ENCODE measurements at places on chromosomes 3 and 15. TPM values are rescaled to one million over a fixed set of nuclear protein-coding genes. Genes with fewer than 3 reads are reported as not detected.

GRK7 gene
- total RNA-seq: not detected

HGD gene
- total RNA-seq: 0.28 TPM

DNA sequence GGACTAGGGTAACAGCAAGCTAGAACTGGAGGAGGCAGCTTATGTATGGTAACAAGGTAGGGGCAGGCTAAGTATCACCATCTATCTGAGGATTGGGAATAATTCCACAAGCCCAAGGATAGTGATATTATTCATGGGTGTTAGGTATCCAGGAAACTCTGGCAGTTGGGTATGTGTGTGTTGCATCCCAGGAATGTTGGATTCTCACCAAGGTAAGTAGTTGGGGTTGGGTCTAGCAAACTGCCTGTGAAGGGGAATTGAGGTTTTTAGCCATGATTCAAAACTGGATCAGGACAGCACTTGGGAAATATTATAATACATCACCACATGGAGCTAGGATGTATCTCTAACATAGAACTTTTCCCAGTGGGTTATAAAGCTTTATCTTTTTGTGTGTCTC is 626.4 kb upstream of the GOLIM4 start:
- no peaks in the 10 kb centered on the region for H3K4me1 ChIP-seq
- H3K36me3 ChIP-seq: no peaks in the 10 kb centered on the region
- no peak for DNase-seq
- no peak overlapping the region for H3K4me3 ChIP-seq

GRCh38 chr15:52295421-52296001 is at the start of gene MYO5C:
MYO5C (minus strand) TSS chr15:52295804; CDS start chr15:52295636, 168 bp downstream.
- H3K4me1 ChIP-seq: peaks cover 11% of the 10 kb centered on the region
- H3K4me3 ChIP-seq: peak within 1 kb of the TSS; percentile 74
- H3K36me3 ChIP-seq: no peaks in the 10 kb centered on the region

DNA sequence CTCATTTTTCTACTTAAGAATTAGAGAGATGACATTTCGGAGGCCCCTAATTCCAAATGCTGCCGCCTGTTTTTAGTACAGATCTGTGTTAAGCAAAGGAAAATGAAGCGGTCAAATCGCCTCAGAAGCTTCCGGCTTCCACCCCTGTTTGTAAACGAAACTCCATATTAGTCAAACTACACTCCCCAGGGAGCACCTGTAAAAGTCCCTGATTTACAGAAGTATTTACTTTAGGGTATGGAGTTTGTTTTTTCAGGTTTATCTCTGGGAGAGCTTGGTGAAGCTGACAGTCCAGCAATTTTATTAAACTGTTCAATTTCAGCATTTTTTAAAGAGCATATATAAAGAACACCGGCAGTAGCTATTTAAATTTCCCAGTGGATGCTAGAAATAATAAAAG is 319.8 kb downstream of the FHIT start:
- no peak overlapping the region for H3K4me3 ChIP-seq
- no peak overlapping the region for H3K27ac ChIP-seq
- H3K27me3 ChIP-seq: no peaks in the 10 kb centered on the region
- no peak for DNase-seq

GRCh38 chr3:63624941-63625560 is 27.4 kb upstream of the SNTN start:
- no peak for DNase-seq
- H3K4me3 ChIP-seq: no peak overlapping the region
- peaks cover 36% of the 10 kb centered on the region for H3K4me1 ChIP-seq
- H3K36me3 ChIP-seq: no peaks in the 10 kb centered on the region
- H3K27ac ChIP-seq: no peak overlapping the region
- H3K27me3 ChIP-seq: no peaks in the 10 kb centered on the region

GRCh38 chr15:60758961-60759729 is 280.2 kb upstream of the ICE2 start:
- H3K36me3 ChIP-seq: no peaks in the 10 kb centered on the region
- H3K27me3 ChIP-seq: no peaks in the 10 kb centered on the region
- H3K27ac ChIP-seq: no peak overlapping the region
- DNase-seq: no peak

GRCh38 chr15:88950600-88951160 is 37.5 kb upstream of the MFGE8 start:
- H3K27me3 ChIP-seq: no peaks in the 10 kb centered on the region
- H3K4me1 ChIP-seq: no peaks in the 10 kb centered on the region
- H3K36me3 ChIP-seq: no peaks in the 10 kb centered on the region
- no peak overlapping the region for H3K27ac ChIP-seq

RHCG gene
- not detected for total RNA-seq

DNA sequence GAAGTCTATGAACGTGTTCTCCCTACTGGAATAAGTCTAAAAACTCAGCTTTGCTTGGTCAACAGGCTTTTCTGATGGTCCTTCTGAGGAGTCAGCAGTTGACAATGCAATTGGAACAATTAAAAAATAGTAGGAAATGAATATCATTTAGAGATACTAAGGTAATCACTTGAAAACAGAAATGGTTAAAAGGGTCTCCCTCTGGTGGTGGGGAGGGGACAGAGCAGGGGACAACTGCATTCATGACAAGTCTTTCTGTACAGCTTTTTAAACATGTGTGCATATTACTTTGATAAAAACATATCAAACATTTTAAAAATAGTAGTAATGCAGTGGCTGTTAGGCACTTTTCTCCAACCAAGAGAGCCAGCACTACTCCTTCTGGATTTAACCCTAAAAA is 119.9 kb upstream of the FHIT start:
- H3K36me3 ChIP-seq: no peaks in the 10 kb centered on the region
- H3K4me1 ChIP-seq: no peaks in the 10 kb centered on the region
- H3K27me3 ChIP-seq: no peaks in the 10 kb centered on the region
- peak; percentile 34 for DNase-seq
- no peak overlapping the region for H3K27ac ChIP-seq

DNA sequence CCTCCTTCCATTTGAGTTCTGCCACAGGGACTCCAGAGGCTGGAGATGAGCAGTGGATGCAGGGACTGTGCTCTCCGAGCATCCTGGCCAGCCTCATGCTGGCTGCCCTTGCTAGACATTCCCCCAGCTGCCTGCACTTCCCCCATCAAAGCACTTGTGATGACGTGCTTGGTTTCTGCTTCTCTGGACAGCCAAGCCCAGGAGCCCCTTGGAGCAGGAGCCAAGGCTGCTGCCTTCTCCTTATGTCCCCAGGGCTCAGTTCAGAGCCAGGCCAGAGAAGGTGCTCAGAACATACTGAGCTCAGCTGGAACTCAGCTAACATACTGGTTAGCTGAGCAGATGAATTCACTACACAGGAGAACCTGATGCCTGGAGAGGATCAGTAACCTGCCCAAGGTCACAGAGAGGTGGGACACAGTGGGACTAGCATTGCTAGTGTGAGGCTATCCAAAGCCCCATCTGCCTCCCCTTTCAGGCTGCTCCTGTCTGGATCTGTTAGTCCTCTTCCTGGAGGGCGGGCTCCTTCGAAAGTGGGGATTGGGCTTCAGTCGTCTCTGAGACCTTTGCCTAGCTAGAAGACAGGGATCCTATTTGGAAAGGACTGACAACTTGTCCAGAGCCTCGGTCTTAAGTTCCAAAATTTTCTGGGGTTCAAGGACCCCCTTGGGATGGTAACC is 4.3 kb downstream of the PCBP4 start:
- peaks cover 30% of the 10 kb centered on the region for H3K27me3 ChIP-seq
- no peaks in the 10 kb centered on the region for H3K36me3 ChIP-seq
- no peak overlapping the region for H3K4me3 ChIP-seq

GP5 gene
- total RNA-seq: 0.03 TPM

PLA1A gene
- not detected for total RNA-seq

DNA sequence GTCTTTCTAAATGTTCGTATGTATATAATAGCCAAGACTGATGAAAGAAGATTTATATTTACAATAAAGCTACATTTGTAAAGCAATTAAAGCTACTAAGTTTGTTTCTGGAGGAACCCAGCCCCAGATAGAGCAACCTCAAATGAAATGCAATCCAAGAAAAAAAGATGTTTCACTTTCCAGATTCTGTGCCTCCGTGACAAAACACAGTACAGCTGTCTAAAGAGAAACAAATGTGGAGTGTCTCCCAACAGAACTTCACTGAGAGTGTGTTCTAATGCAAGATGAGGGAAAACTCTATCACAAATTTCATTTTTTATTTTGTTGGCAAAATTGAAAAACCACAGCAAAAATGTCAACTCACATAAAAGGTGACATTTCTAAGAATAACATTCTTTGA is 317.0 kb downstream of the OCA2 start:
- H3K27me3 ChIP-seq: no peaks in the 10 kb centered on the region
- DNase-seq: no peak
- H3K36me3 ChIP-seq: no peaks in the 10 kb centered on the region
- H3K4me1 ChIP-seq: peaks cover 5% of the 10 kb centered on the region
- H3K4me3 ChIP-seq: no peak overlapping the region
- H3K27ac ChIP-seq: no peak overlapping the region

DNA sequence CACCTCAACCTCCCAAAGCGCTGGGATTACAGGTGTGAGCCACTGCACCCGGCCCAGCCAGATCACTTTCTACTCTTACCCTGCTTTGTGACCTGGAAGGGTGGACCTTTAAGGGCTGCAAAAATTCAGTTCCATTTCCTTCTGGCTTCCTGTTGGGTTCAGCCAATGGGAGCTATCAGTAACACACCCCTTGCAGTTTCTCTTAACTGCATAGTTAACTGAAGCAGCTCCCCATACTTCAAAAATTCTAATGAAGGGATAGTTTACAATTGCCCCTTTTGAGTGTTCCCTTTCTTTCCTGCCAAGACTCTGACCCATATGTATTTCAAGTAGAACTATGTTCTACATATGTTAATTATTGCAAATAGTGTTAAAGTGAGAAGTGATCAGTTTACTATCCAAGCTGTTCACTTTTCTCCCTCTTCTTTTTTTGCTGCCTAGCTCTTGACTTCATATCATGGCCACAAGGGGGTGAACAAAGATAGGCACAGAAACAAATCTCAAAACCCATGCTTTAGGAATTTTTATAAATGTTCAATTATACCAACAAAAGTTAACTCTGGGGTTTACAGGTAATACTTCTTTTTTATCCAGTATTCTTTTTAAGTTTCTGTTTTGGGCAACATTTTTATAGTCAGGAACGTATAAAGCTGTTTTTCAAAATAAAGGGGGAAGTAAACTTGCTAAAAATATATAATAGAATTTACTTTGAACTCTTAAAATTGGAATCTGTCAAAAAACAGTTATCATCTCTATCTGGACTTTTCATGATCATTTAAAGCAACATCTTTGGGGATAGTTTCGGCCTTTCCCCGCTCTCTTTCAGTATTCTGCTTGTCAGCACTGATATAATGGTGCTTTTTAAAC is 8.1 kb downstream of the PGBD4 start:
- peak; percentile 32 for DNase-seq
- H3K27ac ChIP-seq: no peak overlapping the region
- H3K4me3 ChIP-seq: no peak overlapping the region
- no peaks in the 10 kb centered on the region for H3K36me3 ChIP-seq
- H3K27me3 ChIP-seq: no peaks in the 10 kb centered on the region

LSAMP gene
- 18.0 TPM for total RNA-seq

ATP11B gene
- 59.0 TPM for total RNA-seq

GRCh38 chr3:189714991-189715961 is 84.1 kb downstream of the TP63 start:
- no peak overlapping the region for H3K27ac ChIP-seq
- DNase-seq: no peak
- no peak overlapping the region for H3K4me3 ChIP-seq
- peaks cover 12% of the 10 kb centered on the region for H3K4me1 ChIP-seq

- DNase-seq: no peak
- H3K27me3 ChIP-seq: no peaks in the 10 kb centered on the region
- peaks cover 20% of the 10 kb centered on the region for H3K4me1 ChIP-seq
- no peaks in the 10 kb centered on the region for H3K36me3 ChIP-seq
- H3K4me3 ChIP-seq: no peak overlapping the region
- H3K27ac ChIP-seq: no peak overlapping the region
Observed at GRCh38 chr15:43529587-43530345, 12.4 kb downstream of the MAP1A start.

GRCh38 chr3:11224010-11224409 is 48.2 kb upstream of the ATG7 start:
- H3K36me3 ChIP-seq: no peaks in the 10 kb centered on the region
- H3K27me3 ChIP-seq: no peaks in the 10 kb centered on the region
- H3K27ac ChIP-seq: no peak overlapping the region
- no peaks in the 10 kb centered on the region for H3K4me1 ChIP-seq
- no peak for DNase-seq

GRCh38 chr3:10348404-10348721 is 27.5 kb upstream of the SEC13 start:
- no peaks in the 10 kb centered on the region for H3K27me3 ChIP-seq
- no peaks in the 10 kb centered on the region for H3K36me3 ChIP-seq
- no peak overlapping the region for H3K4me3 ChIP-seq
- H3K4me1 ChIP-seq: no peaks in the 10 kb centered on the region
- no peak overlapping the region for H3K27ac ChIP-seq
- no peak for DNase-seq

DNA sequence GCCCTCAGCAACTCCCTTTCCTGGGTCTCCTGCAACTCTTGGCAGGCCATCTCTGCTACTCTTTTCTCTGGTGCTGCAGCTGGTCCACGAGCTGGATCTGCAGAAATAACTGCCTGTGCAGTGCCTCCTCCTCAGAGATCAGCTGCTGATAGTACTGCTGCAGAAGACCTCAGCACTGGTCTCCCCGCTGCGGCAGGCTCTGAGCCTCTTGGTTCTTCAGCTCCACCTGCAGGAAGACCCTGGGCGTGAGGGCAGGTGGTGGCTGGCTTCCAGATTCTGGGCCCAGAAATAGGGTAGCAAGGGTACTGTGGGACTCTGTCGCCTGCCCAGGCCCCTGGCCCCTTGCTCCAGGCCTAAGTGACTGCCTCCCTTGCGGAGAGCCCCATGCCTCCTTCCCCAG is 79.7 kb upstream of the C2CD4B start:
- H3K36me3 ChIP-seq: no peaks in the 10 kb centered on the region
- H3K4me3 ChIP-seq: no peak overlapping the region
- no peaks in the 10 kb centered on the region for H3K4me1 ChIP-seq

DNA sequence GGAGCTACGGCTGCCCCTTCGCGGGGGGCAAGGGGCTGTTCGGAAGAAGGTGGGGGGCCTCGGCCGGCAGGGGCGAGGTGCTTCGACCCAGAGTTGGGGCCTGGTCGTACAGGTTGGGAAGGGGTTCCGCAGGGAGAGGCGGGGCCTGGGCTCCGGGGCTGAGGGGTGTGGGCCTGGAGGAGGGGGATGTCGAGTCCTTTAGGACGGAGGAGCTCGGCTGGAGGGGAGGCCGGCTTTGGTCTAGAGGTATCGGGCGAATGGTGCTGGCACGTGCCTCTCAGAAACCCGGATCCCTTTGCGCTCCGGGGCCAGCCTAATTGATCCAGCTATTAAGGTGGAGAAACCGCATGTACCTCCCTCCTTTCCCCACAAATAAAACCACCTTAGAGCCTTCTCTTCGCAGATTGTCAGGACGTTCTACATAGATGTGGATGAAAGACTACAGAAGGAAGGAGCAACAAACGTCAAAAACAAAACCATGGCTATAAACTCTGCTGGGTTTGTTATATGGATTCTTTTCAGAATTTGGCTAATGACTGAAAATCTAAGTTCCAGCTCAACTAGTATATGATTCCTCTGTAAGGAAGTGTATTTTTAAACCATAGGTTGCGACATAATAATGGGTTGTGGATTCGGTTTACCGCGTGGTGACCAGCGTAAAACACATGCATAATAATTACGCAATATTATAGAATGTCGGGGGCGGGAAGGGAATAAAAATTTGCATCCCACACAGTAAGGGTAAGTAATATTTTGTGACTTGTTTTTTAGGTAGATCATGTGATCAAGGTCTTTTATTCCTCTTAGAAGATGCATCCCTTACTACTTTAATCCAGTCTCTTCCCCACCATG is 644 bp upstream of the NGLY1 start:
- no peaks in the 10 kb centered on the region for H3K36me3 ChIP-seq
- H3K4me3 ChIP-seq: peak overlapping the region; percentile 93
- H3K27ac ChIP-seq: no peak overlapping the region
- peak; percentile 86 for DNase-seq
- peaks cover 7% of the 10 kb centered on the region for H3K27me3 ChIP-seq
- peaks cover 10% of the 10 kb centered on the region for H3K4me1 ChIP-seq

SPSB4 gene
- total RNA-seq: 10.7 TPM
